NCI-H2107 (cell line): ENCODE measurements at places on chromosomes 12 and 14.

GRCh38 chr14:100388103-100389054, 65.2 kb downstream of the SLC25A47 start:
- DNase-seq, result no peak

DNA sequence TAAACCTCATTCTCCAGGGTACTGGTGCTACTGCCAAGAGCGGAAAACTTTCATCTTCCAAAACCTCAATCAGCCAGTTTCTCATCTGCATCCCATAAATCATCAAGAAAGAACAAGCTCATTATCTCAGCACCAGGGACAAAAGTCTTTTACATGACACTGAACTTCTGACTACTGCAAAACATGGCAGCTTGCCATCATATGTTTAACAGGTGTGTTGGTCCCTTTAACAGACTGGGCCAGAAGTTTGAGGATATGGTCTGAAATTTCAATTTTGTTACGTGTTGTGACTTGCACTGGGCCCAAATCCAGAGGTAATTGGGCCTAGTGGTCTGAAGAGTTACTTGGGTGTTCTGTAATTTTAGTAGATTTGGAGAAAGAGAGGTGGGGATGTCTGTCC, 305.4 kb upstream of the SEL1L start:
- no peak for DNase-seq

DNA sequence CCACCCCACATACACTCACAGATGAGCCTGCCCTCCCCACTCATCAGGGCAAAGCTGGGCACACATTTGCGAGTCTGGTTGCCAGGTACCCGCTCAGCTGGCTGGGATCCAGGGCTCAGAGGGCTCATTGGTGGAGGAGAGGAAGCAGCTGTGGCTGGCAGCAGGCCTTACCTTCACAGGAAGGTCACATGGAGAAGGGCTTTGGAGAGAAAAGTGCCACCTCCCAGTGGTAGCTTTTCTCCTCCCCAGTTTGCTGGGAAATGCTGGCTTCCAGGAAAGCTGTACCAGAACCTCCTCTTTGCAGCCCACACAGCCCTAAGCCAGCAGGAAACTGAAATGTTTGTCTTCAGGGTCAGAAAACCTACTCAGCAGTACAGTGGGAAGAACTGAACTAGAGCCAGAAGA, 55.6 kb downstream of the LGMN start:
- peak; percentile 98 for DNase-seq

DNA sequence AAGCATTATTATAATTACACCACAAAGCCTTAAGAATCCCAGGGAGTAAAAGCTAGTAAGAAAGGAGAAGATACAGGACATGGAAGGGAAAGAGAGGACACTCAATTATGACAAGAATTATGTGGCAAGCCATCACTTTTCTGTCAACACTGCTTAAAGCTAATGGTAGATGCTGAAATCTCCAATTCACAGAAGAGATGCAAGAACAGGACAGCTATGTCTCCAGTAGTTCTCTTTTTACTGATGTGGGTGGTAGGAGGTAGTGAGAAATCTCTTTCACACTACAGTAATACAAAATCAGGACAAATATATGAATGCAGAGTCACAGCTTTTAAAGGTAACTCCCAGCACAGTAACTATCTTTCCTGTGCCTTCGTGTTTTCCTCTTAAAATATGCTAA, 29.2 kb downstream of the CHD8 start:
- no peak for DNase-seq

GRCh38 chr14:90060312-90060964, 1.4 kb upstream of the KCNK13 start:
- DNase-seq, result peak; percentile 67

DNA sequence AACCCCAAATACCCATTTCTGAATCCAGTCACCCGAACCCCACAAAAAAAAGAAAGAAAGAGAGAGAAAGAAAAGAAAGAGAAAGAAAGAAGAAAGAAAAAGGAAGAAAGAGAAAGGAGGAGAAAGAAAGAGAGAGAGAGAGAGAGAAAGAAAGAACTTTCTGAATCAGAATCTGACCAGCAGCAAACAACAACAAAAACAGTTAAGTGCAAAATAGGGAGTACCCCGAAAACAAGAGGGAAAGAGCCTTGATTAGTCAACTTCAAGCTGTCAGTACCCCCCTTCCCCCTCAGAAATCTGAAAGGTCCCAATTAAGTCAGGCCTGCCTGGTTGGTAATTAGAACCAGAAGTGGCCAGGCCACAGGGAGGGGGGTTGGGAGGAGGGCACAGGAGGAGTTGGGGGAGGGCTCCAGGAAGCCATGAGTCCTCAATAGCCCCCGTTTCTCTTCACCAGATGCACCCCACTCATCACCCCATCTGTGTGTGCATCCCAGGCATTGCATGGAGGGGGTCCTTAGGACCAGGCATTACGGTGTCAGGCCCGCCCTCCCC, 9.8 kb downstream of the RARG start:
- DNase-seq, result no peak

- DNase-seq, result no peak
Observed at GRCh38 chr12:57584050-57584449, 6.9 kb upstream of the PIP4K2C start.

DNA sequence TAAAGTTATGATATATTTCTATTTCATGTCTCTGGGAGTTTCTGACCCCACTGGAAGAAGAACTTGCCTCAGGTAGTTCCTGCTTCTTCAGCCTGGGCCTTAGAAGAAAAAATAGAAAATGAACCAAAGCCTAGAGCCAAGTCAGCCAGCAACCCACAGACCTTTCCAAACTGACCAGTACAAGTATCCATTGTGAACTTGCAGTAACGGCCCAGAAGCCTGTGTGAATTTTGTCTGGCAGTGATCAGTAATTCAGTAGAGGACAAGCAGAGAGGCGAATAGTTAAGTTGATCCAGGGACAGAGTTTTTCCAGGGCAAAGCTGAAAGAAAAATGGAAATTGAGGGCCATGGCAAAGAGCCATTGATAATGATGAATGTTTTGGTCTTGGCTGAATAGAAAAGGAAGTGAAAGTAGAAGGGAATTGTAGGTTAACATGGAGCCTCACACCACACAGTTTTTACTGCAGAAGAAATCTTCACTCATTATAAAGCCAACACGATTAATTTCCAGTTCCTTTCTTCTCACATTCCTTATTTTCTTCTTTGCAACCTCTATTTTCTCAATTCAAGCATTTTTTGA, 311.8 kb downstream of the BTG1 start:
- no peak for DNase-seq

DNA sequence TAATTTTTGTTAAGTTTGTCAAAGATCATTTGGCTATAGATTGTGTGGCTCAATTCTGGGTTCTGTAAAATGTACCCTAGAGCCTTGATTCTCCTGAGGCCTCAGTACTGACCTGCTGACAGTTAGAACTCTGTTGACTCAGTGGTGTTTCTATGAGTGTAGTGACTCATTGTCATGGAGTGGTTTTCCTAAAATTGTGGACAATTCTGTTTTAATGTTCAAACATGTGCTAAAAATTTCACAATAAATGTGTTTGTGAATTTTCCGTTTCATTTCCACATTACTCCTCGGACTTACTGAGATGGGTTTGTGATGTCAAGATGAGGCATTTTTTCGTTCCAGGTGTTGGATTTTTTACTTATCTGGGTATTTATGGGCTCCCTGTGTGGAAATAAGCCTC, 695.9 kb downstream of the TMEM121 start:
- DNase-seq, result no peak

- no peak for DNase-seq
Observed at GRCh38 chr12:114679942-114680341, 4.0 kb downstream of the TBX3 start.

GRCh38 chr12:2248087-2248900, 195.5 kb downstream of the CACNA1C start:
- DNase-seq, result no peak

DNA sequence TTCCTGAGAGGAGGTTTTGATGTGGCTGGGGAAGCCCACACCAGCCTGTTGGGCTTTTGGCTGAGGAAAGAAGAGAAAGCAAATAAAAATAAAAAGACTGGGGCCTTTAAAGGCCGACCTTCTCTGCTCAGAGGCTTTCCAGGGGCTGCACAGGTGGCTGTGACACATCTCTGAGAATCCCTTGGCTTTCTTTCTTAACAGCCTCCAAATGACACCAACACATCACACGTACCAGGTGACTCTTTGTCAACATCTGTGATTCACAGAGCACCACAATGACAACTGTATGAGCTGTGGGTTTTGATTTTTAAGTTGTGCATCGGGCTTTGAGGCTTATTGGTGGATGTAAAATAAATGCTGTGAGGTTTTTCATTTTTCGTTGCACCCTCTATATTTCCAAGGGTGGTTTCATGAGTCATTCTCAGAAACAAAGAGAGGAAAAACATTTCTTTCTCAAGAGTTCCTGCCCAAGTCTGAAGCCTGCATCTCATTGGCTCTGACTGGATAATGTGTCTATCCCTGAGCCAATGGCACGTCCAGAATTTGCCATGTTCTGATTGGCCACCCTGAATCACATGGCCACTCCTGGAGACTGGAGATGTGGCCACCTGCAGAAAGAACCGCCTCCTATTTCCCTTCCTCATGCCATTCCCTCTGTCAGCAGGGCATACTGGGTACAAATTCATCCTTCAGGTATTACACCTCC, 349.0 kb downstream of the GLT1D1 start:
- no peak for DNase-seq

DNA sequence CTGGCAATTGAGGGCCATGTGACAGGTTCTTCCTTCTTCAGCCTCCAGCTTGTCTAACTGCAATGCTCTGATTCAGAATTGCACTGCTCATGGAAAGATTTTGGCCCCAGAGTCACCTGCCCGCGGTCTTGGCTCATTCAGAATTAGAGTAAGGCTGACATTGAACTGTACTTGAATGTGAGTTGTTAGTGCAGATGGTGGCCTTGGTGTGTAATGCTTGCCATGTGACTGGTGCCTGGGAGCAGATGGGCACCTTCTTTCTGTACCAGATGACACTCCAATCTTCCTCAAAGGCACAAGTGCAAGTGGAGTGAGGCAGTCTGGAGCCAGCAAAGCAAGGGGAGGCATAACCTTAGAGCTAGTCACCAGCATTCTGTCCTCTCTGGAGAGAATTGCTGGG, 36.5 kb upstream of the ANO4 start:
- DNase-seq, result no peak

GRCh38 chr14:31232081-31232480, 24.5 kb upstream of the HECTD1 start:
- DNase-seq, result no peak

DNA sequence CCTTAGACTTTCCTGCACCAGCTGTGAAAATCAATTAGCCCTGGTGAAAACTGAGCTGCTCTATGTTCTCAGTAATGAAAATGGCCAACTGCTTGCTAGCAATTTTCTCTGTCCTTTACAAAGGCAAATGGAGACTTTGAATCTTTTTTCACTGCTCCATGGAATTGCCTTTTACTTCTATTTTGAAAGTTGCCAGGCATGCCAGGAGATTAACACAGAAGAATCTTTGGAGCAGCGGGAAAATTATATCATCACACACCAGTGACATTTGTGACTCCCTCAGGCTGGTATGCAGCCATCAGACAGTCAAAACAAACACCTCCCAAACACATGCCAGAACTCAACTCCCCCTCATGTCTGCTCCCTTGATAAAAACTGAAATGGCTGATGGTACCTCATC, 872.0 kb upstream of the FLRT2 start:
- no peak for DNase-seq

DNA sequence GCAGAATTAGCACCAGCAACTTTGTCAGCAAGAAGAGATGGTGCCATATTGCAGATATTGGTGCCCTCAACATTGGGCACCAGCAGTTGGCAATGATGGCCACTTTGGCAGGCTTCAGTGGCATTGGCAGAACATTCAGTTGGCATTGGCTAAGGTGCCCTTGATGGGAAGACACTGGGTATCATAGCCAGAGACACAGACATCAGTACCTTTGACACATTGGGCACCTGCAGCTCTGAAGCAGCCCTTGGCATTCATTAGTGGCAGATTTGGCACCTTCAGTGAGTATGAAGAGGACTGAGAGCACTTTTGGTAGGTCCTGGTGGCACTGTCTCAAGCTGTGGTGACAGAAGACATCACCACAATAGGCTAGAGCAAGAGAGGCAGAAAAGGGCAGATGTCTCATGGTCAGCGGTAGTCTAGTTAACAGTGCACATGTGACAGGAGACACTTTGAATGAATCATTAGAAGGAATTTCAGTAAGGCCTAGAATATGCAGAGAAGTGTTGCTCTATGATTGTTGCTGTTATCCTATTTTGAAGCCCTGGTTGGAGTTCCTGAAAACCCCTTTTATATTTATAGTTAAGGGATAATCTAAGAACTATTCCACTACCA, 422.2 kb downstream of the APAF1 start:
- no peak for DNase-seq

GRCh38 chr12:55019784-55020183, at the start of gene NEUROD4:
Gene NEUROD4, plus strand, starts transcription at chr12:55019974. Its CDS starts 6,466 bp downstream, at chr12:55026440.
- DNase-seq, result no peak

DNA sequence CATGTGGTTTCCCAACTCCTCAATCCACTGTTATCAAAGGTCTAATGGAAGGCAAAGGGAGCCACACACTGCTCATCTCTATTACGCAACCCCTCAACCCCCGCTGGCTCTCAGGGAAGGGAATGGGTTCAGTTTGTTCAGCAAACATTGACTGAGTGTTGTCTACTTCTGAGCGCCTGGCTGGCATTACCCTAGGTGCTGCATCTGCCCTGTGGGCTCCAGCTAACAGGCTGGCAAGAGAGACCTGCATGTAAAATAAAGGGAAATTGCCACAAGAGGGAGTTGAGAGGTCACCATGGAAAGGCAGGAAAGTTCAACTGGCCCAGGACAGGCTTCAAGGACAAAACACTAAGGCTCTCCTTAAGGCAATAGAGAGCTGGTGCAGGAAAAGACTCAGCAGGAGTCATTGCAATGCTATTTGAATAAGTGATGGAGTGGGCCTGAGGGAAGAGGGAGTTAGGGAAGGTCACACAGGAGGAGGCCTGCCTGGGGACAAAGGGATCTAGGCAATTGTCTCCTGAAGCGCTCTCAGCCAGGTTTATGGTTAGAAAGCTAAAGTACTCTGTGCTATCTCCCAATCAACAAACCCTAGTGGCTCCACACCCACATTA, 5.5 kb upstream of the ZNF740 start:
- no peak for DNase-seq

- DNase-seq, result no peak
Observed at GRCh38 chr14:32072676-32073075, 4.4 kb upstream of the ARHGAP5 start.

DNA sequence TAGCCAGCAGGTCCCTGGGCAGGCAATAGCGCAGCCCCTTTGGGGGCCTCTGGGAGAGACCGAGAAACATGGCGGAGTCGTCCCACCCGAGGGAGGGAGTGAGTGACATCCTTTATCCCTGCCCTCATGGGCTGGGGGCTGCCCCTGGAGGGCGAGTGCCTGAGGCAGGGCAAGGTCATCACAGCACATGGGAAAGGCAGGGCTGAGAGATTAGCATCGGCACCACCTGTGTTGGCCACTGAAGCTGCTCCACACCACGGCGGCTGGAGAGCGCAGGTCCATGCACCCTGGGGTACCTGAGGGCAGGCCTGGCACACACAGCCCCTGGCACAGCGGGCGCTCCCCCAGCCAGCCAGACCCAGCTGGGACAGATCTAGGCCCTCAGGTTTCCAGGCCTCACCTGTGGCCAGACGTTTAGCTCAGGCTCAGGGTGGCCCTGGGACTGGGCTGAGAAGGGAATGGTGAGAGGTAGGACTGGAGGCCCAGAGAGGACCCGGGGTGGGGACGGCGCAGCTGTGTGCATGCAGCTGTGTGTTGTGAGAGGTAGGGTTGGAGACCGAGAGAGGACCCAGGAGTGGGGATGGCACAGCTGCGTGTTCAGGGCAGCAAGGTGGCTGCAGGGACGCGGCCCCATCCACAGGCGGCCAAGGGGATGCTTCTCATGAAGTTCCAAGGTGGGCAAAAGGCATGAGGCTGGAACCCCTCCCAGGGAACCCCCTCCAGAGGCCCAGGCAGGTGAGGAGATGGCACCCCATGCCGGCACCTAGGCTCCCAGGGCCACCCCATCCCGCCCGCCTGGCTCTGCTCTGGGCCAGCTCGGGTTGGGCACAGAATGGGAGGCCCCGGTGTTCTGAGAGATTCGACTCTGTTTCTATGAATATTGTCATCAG, 74.1 kb downstream of the KIF26A start:
- DNase-seq, result no peak
